Amniotic stem cell (primary cell): ENCODE measurements at places on chromosomes 2 and 18.

DNA sequence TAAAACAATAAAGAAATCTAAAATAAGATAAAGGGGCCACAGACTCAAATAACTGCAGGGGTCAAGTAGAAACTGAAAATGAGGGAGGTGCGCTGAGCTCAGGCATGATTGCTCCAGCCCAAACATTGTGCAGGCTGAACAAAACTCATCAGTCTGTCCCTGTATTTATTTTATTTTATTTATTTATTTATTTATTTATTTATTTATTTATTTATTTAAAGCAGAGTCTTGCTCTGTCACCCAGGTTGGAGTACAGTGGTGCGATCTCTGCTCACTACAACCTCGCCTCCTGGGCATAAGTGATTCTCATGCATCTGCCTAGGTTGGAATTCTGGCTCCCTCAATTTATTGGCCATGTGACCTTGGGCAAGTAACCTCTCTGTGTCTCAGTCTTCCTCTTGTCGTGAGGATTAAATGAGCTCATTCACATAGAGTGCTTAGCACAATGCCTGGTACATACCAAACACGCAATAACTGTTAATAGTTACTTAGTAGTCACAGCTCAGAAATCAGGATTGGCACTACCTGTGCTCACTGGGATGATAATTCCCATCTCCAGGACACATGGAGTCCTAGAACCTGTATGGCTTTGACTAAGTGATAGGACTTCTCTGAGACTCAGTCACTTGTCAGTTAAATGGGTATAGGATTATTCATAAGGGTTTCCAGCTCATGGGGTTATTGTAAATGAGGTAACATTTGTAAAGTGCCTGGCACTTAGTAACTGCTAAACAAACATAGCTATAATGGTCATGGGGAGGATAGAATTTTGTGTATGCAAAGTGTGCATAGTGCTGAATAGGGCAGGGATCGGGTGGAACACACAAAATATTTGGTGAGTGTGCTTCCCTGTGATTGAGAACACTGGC, 6.0 kb downstream of the SPEG start:
- DNase-seq: no peak

DNA sequence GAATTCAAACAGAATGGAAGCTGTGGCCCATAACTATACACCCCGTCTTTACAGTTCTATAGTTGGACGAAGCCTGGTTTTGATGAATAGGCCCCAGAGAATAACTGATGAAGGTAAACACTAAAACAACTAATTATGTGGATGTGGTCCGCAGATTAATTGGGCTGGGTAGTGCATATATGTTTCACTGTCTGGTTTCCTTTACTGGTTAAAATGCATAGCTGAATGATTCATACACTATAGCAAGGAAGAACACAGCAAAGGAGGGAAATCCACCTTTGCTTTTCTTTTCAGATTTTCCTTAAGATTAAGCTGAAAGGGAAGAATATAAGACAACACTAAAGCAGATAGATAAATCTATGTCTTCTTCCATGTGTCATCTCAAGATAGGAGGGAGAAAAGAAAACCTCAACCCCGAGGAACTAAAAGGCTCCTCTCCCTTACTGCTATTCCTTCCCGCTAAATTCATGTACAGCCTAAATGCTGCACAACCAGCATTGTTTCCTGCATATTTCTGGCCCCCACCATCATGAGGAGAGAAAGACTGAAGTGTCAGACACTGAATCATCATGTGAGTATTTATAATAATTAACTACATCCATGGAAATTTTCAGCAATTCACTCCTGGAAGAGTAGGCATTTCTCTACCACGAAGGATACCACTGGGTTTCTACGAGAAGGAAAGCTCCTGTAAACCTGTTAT, 297.1 kb upstream of the CCDC68 start:
- DNase-seq: no peak

DNA sequence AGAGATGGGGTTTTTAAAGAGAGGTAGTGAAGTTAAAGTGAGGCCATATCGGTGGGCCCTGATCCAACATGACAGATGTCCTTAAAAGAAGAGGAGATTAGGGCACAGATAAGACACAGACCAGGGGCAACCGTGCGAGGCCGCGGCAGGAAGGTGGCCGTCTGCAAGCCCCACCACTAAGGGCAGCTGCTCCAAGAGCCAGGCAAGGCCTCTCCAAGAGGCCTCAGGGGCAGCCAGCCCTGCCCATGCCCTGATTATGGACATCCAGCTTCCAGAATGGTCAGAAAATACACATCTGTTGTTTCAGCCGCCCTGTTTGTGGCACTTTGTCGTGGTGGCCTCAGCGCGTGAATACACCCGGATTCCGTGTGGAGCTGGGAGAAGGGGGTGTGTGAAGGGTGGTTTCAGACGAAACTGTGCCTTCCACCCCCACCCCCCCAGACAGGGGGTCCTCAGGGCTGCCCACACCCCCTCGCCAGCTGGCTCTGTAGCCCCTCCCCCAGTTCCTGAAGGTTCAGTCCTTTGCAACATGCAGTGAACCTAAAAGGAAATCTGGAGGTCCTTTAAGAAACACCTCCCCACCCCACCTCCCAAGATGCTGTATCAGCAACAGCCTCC, 74.1 kb upstream of the SMAD7 start:
- no peak for DNase-seq

- no peak for DNase-seq
These were observed 21.6 kb upstream of the KIF5C start for GRCh38 chr2:148853458-148853857.

GRCh38 chr2:12733846-12734245, 17.1 kb downstream of the TRIB2 start:
- no peak for DNase-seq

DNA sequence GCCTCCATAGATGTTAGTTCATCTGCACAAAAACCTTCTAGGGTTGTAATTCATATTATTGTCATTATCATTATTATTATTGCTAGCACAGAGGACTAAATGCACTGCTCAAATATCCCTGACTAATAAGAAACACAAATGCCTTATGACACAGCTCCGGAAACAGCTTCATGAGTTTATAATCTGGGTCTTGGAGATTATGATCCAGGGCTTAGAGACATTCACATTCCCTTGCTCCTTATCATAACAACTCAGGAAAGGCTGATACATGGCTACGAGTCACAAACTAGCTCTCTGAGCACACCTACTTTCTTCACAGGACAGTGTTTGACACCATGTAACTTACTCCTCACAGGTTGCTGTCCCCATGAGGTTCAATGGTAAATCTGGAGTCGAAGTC, 102.2 kb upstream of the TTC39C start:
- DNase-seq: no peak

GRCh38 chr2:239896075-239896474, 129.1 kb downstream of the NDUFA10 start:
- DNase-seq: no peak

DNA sequence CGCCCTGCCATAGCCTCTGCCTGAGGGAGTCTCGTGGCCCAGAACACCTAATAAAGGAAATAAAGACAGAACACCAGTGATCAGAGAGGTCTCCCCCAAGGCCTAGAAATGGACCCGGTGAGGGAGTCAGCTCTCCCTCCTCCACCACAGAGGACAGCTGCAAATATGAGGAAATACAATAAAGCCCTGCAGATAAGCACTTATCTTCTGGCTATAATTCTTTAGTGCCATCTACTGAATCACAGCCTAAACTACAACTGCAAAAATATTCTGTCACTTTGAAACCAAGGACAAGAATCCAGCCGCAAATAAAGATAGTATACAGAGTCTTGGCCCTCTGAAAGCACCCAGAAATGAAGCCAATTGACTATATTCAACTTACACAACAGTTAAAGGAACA, 42.4 kb upstream of the TACR1 start:
- no peak for DNase-seq

DNA sequence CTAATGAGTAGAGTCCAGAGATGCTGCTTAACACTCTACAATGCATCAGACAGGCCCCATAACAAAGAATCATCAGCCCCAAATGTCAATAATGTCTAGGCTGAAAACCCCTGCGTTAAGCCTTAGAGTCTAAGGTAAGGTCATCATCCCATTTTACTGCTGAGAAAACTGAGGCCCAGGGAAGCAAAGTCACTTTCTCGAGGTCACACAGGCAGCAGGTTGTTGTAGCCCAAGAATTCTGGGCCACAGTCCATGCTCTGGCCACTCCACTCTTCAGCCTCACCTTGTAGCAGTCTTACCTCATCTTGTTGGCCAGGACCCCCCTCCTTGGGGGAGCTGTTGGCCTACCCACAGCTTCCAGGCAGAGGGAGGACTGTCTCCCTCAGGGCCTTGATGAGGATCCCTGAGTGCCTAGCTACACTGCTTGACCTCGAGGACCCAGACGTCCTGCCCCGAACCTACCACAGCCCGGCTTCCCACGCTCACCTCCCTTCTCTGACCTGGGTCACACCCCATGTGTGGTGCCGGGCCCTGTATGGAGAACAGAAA, 54.4 kb downstream of the SMAD7 start:
- DNase-seq: no peak

DNA sequence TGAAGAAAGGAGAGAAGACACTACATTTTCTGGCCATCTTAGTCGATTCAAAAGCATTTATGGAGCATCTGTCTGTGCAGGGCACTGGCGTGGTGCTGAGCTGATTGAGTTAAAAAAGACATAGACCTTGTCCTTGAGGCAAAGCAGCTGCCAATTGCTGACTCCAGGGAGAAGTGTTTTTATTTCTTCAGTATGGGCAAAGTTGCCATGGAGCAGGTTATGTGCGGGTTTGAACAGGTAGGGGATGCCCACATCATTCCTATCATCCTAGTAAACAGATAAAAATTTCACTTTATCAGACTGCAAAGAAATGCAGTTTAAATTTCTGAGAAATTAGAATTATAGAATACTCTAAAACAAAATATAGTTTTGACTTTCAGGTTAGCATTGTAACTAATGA, 125.8 kb downstream of the NUP35 start:
- no peak for DNase-seq

GRCh38 chr2:37916512-37917082, 8.5 kb upstream of the RMDN2 start:
- DNase-seq: no peak

- DNase-seq: no peak
These were observed 9.4 kb upstream of the PSD4 start for GRCh38 chr2:113164215-113164929.

GRCh38 chr18:42086288-42086687, 131.3 kb downstream of the PIK3C3 start:
- DNase-seq: no peak

- no peak for DNase-seq
These were observed 4.5 kb upstream of the MYOM1 start for GRCh38 chr18:3224223-3224622.

GRCh38 chr18:7812431-7813063, 245.4 kb downstream of the PTPRM start:
- peak; percentile 41 for DNase-seq

DNA sequence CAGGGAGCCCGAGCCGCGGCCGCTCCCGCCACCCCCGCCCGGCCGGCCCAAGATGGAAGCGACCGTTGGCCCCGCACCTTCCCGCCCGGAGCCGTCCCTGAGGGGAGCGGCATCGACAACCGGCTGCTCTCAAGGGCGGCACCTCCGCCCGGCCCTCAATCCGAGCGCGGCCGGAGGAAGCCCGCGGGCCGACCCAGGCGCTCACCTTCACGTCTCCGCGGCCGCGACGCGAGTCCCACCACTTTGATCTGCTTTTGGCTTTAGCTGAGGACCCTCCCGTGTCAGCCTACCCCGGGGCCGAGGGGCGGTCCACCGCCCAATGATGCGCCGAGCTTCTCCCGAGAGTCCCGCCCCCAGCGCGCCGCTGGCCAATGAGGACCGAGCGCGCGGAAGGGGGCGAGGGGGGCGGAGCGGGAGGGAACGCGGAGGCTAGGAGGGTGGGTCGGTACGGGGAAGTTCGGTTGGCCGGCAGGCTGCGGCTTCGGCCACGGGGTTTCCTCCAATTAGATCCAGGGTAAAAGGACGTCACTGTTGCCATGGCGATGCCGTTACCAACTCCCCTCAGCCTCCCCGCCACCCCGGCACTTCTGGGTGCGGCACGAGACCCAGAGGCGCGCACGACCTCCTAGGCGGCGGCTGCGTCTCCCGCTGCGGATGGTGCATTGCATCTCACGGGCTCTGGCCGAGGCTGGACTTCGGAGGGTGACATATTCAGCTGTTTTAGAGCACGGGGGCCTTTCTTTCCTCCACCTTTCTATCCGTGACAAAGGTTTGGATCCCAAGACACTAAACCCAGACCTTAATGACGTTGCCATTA, at the start of gene YWHAQ:
Gene YWHAQ, minus strand, starts transcription at position 262 of the 817 bp plus-strand sequence. CDS start 545 bp downstream, outside the sequence.
- DNase-seq: peak; percentile 98

DNA sequence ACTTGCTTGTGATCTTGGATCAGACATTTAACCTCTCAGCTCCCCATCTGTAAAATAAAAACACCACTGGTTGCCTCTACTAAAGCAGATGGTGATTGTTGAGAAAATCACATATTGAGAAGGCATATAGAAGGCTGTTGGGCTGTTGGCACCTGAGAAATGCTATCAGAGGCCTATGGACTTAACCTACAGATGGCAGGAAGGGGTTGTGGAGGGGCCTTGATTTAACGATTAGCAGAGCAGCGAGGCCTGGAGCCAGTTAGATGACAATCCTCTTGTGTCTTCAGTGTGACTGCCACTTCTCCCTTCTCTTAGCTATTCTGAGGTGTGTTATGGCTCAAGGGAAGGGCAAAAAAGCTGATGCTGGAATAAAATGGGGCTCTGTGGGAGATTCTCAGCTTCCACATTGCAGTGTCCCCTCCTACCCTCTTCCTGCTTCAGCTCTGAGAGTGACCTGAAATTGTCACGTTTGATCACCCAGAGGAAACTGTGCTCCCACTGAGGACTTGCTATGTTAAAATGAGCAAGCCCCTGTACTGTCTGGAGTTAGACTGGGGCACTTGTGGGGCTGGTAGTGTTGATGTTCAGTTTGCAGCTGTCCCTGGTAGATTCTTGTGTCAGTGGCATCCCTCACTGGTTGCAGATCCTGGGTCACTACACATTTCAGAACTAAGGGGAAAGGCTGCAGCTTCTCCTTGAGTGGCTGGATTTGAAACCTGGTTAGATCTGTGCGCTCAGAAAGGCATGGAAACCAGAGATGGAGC, 31.5 kb downstream of the CXCR4 start:
- DNase-seq: no peak
